Stromal cell of bone marrow (primary cell): ENCODE measurements at places on chromosomes 11 and 22.
A peak's percentile ranks its signal among the peaks of the same experiment; 100 is the strongest.

- no peak for DNase-seq
Measured at GRCh38 chr11:35919244-35919643, 24.6 kb upstream of the LDLRAD3 start.

DNA sequence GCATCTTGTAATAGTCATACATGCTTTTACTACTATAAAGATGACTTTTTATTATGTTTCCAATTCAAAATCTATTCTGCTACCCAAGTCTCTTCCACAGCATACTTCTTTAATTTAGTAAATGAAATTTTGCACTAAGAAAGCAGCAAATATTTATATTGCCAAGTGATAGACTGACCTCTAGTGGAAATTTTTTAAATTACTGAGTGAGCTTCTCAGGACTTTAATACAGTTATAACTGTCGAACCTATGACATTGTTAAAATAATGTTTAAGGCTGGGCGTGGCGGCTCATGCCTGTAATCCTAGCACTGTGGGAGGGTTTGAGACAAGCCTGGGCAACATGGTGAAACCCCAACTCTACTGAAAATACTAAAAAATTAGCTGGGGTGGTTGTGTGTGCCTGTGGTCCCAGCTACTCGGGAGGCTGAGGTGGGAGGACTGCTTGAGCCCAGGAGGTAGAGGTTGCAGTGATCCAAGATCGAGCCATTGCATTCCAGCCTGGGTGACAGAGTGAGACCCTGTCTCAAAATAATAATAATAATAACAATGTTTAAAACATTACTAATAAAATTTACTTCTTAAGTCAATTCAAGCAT is 27.3 kb downstream of the STK33 start:
- DNase-seq = peak; percentile 28

DNA sequence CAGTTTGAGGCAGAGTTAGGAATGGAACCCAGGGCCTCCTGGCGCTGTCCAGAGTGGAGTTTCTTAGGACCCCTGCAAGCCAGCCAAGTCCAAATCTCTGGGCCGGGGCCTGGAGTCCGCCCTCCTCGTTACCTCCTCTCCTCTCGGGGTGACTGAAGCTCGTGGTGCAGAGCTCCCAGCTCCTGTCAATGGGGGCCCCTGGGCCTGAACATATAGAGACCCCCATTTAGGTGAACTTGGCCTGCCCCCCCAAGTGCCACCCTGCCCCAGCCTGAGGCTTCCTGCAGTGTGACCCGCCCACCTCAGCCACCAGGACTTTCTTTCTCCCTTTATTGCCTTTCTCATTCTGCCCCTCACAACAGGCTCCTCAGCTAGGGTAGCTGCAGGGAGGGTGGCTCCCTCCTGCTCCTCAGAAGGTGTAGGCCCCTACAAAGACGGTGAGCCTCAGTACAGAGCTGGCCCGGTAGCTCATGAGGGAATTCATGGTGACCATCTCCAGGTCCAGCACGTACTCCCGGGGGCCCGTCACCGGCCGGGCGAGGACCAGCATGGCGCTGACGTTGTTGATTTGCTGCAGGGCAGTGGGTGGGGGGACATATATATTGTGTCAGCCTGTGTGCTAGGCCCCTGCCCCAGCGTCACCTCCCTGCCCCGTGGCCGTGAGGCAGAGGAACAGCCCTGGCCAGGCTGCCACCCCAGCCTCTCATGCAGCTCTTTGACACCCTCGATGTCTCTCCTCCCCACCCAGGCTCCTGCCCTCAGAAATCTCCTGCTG is 5.9 kb downstream of the EFEMP2 start:
- no peak for DNase-seq

- peak; percentile 63 for DNase-seq
Measured at GRCh38 chr11:1827095-1827813, 7.5 kb upstream of the SYT8 start.

DNA sequence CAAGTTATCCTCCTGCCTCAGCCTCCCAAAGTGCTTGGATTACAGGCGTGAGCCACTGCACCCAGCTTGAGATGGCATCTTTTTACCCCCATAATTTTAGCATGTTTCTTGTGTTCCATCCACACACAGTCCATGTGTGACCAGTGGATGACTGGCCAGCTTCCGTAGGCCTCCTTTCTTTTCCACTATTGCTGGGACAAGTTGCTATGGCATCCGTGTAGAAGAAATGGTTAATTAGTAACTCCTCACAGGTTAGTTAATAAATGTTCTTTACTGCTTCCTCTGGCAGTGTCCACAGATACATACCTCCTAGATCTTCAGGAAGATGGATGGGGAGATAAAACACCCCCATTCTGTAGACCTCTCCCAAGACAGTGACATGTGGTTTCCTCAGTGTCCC is 154.3 kb upstream of the RASSF10 start:
- no peak for DNase-seq

DNA sequence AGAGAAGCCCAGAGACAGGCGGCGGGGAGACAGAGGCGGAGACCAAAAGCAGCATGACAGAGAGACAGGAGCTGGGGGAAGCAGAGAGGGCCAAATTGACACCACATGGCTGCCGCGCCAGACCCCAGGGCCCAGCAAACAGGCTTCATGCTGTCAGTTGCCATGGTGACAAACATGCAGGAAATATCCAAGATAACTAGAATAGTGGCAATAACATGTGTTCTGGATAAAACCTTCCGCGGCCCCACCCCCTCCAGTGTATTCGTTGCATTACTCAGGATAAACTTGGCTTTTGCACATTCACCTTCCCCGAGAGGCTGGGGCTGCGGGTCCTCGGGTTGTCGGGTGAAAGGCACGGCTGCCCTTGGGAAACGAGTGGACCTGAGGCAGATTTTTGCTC is 49.9 kb upstream of the CDON start:
- no peak for DNase-seq

GRCh38 chr11:77656362-77656761 is 18.8 kb upstream of the CLNS1A start:
- no peak for DNase-seq

DNA sequence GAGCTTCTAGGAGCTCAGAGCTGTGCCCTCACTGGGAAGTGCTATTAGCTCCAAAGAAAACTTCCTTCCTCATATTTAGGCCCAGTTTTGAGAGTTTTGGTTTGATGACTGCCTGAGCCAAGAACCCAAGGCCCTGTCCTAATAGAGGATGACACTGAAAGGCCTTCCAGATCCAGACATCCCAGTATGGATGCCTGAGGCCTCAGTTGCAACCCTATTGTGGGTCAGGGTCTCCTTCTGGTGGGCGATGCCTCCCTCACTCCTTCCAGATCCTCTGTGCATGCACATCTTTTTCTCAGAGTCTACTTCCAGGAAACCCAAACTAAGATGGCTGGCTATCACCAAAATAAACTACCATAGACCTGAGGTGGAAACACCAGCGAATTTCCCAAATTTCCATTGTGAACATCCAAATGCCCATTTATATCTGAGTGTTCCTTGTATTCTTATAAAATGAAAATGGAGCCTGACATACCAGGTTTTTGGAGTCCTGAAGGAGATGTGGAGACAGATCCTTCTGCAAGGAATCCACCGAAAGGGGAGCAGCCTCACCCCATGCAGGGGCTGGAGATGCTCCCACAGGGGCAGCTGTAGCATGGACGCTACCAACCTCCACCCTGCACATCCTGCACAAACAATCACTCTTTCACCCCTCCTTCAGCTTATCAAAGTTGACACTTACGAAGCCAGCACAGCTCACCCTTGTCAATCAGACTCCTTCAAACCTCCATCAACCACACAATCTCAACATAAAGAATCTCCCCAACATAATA is 61.1 kb downstream of the GGTLC2 start:
- no peak for DNase-seq

GRCh38 chr11:5071799-5072198 is 2.4 kb downstream of the OR52E1 start:
- DNase-seq = no peak

DNA sequence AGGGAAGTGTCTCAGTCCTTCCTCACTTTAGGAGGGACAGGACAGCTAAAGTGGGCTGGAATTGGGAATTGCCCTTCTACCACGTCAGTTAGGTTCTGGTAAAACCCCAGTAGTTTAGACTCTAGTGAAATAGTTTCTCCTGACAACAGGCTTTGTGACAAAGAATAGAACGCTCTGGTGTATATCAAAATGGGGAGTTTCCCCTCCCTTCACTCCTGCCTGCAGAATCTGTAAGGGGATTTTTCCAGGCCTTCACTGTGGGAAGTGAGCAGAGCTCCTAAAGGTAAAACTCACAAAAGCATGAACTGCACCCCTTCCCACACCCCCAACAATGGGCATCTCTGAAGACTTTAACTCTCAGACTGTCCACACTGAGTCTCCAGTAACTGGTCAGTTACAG is 460.9 kb upstream of the LRRC4C start:
- DNase-seq = no peak

DNA sequence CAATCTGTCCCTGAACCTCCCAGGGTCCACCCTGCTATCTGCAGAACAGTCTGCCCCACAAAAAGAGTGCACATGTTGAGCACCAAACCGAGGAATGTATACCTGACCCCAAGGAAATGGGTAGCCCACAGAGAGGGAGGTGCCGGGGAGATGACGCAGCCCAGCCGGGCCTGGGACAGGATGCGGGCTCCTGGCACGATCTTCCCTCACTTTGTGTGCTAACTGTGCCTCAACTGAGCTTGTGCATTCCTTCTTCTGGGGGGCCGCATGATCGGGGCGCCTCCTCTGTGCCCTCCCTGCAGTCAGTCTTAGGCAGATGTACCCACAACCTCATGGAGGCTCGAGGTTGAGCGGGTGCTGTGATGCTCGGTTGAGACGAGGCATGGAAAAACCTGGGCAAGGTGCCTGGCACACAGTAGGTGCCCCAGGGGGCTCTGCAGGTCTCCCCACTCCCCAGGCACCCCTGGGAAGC is 2.4 kb downstream of the GAS2L1 start:
- no peak for DNase-seq

DNA sequence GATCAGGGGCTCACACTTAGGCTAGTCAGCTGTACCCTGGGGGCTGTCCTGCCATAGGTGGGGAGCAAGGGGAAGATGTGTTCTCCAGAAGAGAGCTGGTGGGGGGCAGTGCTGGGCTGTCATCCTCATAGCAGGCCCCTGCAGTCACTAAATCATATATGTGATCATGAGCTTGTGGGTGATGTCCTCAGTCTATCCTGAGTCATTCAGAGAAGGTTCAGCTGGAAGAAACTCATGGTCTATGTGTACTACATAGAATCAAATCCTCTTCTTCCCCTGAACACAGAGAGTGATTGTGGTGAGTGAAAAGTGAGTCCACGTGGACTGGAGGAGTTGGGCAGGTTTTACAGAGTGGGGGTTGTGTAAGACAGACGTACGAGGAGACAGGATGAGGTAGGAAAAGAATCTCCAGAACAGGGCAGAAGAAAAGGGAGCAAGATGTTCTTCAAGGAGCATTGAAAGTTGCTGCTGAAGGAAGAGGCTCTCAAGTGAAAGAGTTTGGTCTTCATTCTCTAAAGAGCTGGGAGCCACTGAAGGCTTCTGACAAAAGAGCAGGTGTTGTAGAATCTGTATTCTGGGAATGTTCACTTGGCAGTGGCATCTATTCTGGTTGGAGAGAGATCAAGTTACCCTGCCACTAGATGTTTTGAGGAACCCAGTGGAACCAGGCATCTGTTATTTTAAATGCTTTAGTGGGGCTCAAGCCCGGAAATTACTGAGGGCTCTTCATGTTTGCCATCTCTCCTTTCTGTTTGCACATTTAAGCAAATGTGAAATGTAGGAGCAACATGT is 68.9 kb downstream of the C22orf31 start:
- no peak for DNase-seq
